ENCODE measurements at places on chromosomes 16 and 17.

DNA sequence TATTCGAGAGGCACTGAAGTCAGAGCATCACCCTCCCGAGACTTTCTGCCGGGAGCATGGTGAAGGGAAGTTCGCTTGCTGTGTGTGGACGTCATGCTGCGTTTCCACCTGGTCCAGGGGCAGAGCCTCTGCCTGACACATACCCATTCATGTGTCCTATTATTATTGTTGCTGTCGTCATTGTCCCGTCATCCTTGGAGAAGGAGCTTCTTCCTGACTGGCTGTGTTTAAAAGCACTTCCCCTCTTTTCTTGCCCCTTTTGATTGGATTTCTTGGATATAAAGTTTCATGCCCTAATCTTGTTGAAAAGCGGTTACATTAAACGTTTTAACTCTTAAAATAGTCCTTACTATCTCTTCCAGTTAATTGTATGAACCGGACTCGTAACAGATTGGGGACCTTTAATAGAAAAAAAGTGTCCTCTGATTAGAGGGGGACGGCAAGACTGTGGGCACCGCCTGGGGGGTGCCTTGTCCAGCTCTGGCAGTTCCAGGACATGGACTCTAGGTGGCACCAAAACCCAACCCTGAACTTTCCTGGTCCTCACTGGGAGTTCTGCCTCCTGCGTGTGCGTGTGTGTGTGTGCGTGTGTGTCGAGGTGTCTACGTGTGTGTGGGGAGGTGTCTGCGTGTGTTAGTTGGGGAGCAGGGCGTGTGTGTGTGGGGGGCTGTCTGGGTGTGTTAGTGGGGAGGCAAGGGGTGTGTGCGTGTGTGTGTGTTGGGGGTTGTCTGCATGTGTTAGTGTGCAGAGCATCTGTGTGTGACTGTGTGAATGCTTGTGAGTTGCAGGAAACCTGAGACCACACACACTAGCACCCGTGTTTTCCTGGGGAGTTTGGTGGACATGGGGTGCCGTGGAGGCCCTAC, 133.3 kb upstream of the CIBAR2 start:
- H3K27ac ChIP-seq, result peak overlapping the region; percentile 45
- H3K4me1 ChIP-seq, result peaks cover 5% of the 10 kb centered on the region
- H3K36me3 ChIP-seq, result no peaks in the 10 kb centered on the region
- peaks cover 45% of the 10 kb centered on the region for H3K27me3 ChIP-seq

DNA sequence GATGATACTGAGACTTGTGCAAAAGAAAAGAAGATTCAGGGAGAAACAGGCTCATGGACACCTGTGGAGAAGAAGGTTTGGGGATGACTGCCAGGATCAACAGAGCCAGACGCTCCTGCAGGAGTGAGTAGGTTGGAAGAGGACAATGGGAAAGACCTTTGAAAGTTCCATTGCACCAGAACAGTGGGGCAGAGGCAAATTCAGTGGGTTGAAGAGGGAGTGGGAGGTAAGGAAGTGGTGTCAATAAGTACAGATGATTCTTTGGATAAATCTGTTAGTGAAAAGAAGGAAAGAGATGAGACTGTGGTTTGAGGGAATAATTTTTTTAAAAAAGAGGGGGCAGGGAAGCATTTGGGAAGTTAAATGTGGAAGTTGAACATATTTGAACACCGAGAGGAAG, 212.8 kb downstream of the SOX9 start:
- H3K27me3 ChIP-seq, result peaks cover 13% of the 10 kb centered on the region
- H3K4me3 ChIP-seq, result no peak overlapping the region
- DNase-seq, result no peak
- H3K4me1 ChIP-seq, result no peaks in the 10 kb centered on the region

DNA sequence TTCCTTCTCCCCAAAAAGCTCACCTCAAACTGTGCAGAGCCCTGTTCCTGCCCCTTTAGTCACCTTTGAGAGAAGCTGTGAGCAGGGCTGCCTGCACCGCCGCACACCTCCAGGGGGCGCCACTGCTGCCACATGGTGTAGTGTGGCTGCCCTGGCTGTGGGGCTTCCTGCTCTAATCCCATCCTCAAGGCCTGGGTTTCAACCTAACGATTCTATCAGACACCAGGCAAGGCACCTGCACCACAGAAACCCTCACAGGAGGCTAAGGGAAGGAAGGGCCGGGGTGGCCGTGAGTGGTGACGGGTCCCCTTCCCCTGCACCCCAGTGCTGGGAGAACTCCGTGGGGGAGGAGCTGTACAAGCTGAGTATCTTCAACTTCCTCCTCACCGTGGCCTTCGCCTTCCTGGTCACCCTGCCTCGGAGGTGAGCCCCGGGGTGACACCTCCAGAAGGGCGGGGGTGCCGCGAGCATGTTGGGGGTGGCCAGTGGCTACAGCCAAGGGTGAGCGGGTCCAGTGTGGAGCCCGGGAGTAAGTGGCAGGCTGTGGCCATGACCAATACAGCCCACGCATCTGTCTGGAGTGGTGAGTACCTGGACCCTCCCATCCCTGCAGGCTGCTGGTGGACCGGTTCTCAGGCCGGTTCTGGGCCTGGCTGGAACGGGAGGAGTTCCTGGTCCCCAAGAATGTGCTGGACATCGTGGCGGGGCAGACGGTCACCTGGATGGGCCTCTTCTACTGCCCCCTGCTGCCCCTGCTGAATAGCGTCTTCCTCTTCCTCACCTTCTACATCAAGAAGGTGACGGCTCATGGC, 7.0 kb downstream of the TMC8 start:
- peak; percentile 37 for DNase-seq
- H3K36me3 ChIP-seq, result peaks cover 12% of the 10 kb centered on the region
- peak overlapping the region; percentile 76 for H3K27ac ChIP-seq

- no peaks in the 10 kb centered on the region for H3K27me3 ChIP-seq
- no peaks in the 10 kb centered on the region for H3K4me1 ChIP-seq
- H3K36me3 ChIP-seq, result no peaks in the 10 kb centered on the region
- DNase-seq, result no peak
- no peak overlapping the region for H3K4me3 ChIP-seq
- H3K27ac ChIP-seq, result no peak overlapping the region
These were observed 171.1 kb upstream of the TOX3 start for GRCh38 chr16:52718046-52718445.

Data from naive B cell (primary cell).